ENCODE measurements at places on chromosomes 7 and 10.
A peak's percentile ranks its signal among the peaks of the same experiment; 100 is the strongest.

GRCh38 chr10:104563548-104563947, 77.5 kb upstream of the SORCS3 start:
- no peak for DNase-seq

GRCh38 chr10:97080051-97080776, 105.5 kb downstream of the SLIT1 start:
- no peak for DNase-seq

GRCh38 chr10:59808896-59809643, 55.8 kb upstream of the MRLN start:
- DNase-seq: peak; percentile 13

DNA sequence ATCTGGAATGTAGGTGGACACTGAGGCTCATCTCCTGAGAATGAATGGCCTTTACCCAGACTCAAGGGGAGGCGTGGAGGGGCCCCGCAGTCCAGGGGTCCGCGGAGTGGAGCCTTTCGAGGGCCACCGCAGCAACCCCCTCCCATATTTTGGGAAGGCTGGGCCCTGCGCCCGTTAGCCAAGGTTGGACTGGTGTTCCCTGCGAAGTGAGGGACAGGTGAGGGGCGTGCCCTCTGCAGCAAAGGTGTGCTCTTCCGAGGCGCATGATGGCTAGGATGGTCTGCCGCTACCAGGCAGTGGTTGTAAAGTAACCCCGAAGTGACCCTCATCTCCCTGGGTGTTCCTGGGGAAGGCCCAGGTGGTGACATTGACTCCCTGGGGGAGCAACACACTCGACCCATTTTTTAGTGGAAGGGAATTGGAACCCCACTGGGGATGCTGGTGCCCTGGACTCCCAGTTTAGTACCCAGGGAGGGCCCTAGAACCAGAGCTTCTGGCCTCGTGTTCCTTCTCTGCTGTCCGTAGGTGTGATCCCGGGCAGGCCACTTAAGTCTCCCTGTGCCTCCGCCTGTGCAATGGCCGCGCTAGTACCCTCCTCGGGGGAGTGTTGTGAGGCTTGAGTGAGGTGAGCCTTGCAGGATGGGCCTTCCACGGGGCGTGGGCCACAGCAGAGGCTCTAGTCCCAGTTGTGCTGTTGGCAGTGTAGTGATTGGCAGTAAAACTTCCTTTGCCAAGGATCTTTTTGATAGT, 779 bp downstream of the FAM241B start:
- DNase-seq: no peak

DNA sequence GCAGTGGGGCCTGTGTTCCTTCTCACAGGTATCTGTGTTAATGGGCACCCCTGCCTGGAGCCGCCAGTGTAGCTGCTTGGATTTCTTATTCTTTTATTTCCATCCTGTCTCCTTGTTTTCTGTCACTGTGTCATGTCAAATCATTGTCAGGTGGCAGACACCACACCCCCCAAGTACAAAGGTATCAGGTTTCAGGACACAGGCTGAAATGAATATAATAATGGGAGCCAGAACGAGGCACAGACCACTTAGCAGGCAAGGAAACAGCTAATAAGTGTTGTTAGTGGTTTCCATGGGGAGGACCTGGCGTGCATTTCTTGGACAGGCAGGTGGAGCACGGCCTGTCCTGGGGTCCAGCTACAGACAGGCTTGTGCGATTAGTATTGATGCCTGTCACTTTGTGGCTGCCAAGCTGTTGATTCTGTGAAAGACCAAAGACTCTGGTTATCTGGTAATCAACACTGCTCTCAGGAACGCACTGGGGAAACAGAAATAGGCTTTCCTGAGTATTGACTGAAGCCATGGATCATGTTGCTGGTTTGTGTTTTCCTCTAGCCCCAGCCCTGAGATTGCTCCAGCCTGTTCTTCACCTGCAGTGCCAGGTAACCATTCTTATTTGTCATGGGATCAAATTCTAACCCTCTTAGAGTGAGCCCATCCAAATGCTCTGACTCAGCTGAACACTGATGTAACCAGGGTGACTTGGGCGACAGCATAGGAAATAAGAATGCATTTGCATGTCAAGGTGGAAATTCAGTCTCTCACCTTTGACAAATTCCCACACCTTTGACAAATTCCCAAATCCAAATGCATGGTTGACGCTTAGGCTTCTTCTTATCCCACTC, 1002.0 kb downstream of the LRMDA start:
- no peak for DNase-seq

- DNase-seq: no peak
Observed at GRCh38 chr7:103660455-103661371, 214.7 kb upstream of the SLC26A5 start.

DNA sequence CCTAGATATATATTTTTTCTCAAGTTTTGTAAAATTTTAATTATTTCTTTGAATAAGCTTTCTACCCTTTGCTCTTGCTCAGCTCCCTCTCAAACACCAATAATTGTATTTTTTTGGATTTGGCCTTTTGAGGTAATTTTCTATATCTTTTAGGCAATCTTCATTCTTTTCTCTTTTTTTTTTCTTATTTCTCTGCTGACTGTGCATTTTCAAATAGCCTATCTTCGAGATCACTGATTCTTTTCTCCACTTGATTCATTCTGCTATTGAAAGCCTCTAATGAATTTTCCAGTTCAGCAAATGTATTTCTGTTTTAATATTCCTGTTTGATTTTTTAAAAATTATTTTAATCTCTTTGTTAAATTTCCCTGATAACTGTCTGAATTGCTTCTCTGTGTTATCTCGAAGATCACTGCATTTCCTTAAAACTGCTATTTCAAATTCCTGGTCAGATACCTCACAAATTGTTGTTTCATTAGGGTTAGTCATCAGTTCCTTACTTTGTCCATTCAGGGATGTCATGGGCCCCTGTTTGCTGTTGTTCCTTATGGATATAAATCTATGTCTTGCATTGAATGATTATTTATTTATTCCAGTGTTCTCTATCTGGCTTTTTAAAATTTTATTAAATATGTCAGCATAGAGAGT, 100.1 kb upstream of the UNC5B start:
- no peak for DNase-seq

GRCh38 chr7:106101726-106102125, 10.4 kb downstream of the SYPL1 start:
- DNase-seq: no peak

DNA sequence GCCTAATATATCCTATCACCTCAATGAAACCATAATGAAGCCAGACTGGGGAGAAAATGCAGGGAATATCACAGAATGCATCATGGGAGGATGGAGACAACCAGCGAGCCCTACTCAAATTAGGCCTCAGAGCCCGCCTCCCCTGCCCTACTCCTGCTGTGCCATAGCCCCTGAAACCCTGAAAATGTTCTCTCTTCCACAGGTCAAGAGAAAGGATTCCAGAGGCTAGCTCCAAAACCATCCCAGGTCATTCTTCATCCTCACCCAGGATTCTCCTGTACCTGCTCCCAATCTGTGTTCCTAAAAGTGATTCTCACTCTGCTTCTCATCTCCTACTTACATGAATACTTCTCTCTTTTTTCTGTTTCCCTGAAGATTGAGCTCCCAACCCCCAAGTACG, 31.5 kb downstream of the PRSS2 start:
- no peak for DNase-seq

DNA sequence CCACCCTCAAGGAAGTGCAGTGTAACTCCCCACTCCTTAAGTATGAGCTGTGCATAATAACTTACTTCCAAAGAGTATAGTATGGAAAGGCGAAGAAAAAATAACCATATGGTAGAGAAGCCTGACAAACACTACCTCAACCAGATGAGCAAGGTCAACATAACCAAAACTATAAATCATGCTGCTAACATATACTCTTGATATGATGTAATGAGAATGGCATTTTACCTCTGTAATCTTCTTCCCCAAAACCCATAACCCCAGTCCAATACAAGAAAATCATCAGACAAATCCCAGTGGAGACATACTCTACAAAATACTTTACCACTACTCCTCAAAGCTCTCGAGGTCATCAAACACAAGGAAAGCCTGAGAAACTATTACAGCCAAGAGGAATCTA, 15.8 kb downstream of the OSBPL3 start:
- DNase-seq: no peak

- peak; percentile 14 for DNase-seq
Observed at GRCh38 chr10:63464402-63465292, 1.1 kb downstream of the JMJD1C start.

DNA sequence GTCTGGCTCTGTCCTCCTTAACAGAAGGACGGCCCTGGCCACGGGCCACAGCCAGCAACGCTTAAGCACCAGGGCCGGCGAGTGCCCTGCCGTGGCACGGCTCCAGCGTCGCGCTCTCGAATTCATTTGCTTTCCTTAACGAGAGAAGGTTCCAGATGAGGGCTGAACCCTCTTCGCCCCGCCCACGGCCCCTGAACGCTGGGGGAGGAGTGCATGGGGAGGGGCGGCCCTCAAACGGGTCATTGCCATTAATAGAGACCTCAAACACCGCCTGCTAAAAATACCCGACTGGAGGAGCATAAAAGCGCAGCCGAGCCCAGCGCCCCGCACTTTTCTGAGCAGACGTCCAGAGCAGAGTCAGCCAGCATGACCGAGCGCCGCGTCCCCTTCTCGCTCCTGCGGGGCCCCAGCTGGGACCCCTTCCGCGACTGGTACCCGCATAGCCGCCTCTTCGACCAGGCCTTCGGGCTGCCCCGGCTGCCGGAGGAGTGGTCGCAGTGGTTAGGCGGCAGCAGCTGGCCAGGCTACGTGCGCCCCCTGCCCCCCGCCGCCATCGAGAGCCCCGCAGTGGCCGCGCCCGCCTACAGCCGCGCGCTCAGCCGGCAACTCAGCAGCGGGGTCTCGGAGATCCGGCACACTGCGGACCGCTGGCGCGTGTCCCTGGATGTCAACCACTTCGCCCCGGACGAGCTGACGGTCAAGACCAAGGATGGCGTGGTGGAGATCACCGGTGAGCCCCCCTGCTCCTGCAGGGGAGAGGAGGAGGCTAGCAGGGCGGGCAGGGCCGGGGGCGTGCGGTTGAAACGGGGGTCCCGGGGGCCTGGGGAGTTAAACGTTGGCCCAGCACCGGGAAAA, at the start of gene HSPB1:
TSS of gene HSPB1 (plus strand) at position 327 of the 855 bp plus-strand sequence. CDS start at position 367, 40 bp downstream.
- DNase-seq: peak; percentile 48

DNA sequence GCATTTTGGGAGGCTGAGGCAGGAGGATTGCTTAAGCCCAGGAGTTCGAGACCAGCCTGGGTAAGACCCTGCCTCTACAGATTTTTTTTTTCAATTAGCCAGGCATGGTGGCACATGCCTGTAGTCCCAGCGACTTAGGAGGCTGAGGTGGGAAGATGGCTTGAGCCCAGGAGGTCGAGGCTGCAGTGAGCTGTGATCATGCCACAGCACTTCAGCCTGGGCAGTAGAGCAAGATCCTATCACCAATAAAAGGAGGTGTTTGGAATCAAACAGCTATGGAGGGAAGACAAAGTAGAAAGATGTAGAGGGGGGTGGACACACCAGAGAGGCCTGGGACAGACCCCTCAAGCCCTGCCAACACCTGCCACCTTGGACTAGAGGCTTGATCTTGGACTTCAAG, 9.1 kb upstream of the TNRC18 start:
- DNase-seq: no peak

- DNase-seq: no peak
Observed at GRCh38 chr10:127836966-127837365, 55.8 kb downstream of the CLRN3 start.

GRCh38 chr10:113480851-113481502, 71.9 kb upstream of the HABP2 start:
- no peak for DNase-seq

- peak; percentile 22 for DNase-seq
Observed at GRCh38 chr10:78973901-78974616, 94.7 kb upstream of the ZMIZ1 start.

- no peak for DNase-seq
Observed at GRCh38 chr7:46387646-46388045, 466.6 kb upstream of the IGFBP3 start.

DNA sequence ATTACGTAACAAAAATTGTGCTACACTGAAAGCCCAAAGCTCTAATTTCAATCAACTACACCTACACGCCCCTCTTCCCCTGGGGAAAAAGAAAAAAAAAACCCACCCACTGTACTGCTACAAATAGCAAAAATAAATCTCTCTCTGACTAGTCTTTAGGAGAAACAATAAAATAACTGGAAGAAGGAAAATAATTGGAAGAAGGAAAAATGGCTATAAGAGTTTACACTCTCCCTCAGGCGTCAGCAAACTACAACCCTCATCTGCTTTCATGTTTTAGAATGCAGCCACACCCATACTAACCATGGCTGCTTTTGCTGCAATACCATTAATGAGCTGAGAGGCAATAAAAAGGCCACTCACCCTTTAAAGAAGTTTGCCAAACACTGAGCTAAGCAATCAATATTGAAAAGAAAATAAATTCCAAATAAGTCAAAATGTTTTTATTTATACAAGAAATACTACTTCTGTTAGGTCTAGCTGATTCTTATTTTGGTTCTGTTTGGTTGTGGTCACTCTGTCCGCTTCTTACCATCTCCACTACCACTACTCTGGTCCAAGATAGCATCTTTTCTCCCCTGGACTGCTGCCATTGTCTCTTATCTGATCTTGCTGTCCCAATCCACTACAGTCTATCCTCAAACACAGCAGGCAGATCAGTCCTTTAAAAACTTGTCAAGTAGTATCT, 3.8 kb downstream of the MINDY3 start:
- DNase-seq: no peak

DNA sequence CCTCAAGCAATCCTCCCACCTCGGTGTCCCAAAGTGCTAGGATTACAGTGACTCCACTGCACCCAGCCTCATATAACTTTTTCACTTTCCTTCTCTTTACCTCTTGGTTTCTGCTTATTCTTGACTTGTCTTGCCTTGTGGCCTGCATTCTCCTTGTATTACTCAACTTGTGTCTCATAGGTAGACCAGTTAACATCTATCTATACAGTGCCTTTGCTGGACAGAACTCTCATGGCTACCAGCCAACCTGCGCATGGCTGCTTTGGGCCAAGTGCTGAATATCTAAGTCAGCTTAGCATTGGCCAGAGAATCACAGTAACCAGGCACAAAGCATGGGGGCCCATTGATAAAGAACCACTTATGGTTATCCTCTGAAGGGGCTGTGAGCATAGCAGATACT, 42.6 kb upstream of the ZNRF2 start:
- no peak for DNase-seq

DNA sequence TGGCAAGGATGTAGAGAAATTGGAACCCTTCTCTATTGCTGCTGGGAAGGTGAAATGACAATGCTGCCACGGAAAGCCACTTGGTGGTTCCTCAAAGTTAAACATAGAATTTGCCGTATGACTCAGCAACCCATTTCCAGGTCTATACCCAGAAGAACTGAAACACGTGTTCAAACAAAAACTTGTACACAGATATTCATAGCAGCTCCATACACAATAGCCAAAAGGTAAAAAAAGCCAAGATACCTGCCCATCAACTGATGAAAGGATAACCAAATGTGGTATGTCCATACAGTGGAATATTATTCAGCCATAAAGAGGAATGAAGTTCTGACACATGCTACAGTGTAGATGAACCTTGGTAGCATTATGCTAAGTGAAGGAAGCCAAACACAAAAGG, 39.1 kb downstream of the LHPP start:
- DNase-seq: no peak

All from activated T-helper 1 cell treated with Interleukin-2 at 50 U/mL for 16 hours (primary cell).